ENCODE measurements at places on chromosomes 3 and 15.

- DNase-seq, result no peak
Observed at GRCh38 chr3:116135457-116136085, 309.7 kb downstream of the LSAMP start.

DNA sequence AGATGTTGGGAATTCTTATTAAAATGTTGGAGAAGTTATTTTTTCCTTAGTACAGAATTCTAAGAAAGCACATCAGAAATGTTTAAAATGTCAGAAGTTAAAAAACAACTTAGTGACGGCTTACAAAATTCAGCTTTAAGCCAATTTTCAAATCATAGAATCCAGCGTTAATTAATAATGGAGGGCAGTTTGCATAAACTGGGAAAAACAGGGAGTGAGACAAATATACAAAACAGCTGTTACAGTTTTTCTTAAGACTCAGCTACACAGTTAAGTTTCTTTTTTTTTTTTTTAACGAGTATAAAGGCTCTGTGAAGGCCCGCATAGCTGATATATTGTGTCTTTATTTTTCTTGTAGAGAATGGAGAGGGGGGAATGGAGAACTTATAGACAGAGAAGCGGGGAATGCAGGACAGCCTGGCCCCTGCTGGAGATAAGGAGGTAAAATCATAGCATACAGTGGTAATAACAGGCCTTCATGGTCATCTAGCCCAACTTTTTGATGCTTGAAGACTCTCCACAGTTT, 164.4 kb downstream of the BBX start:
- no peak for DNase-seq

DNA sequence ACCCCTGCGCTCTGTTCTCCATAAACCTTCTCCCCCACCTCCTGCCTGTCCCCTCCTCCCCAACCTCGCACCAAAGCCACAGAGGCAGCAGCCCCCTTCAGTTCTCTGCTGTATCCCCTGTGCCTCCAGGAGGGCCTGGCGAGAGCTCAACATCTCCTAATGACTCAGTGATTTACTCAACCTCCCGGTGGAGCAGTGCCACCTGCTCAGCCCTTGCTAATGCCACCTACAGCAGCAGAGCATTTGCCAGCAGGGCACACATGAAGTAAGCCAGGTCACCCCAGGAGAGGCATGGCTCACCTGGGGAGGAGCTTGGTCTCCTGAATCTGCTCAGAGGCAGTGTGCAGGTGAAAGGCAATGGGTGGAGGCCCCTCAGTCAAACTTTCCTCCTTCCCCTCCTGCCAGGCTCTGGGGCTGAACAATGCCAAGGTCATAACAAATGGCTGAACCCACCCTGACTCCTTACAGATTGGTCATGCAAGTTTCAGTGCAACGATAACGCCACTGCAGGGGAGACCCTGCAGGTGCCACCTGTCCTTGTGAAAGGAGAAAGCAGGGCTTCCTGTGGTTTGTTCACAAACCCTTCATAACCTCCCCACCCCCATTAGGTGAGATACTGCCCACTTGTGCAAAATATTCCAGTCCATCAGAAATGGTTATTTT, 19.8 kb downstream of the TRPM1 start:
- no peak for DNase-seq

GRCh38 chr3:131907796-131908195, 127.0 kb downstream of the CPNE4 start:
- no peak for DNase-seq

DNA sequence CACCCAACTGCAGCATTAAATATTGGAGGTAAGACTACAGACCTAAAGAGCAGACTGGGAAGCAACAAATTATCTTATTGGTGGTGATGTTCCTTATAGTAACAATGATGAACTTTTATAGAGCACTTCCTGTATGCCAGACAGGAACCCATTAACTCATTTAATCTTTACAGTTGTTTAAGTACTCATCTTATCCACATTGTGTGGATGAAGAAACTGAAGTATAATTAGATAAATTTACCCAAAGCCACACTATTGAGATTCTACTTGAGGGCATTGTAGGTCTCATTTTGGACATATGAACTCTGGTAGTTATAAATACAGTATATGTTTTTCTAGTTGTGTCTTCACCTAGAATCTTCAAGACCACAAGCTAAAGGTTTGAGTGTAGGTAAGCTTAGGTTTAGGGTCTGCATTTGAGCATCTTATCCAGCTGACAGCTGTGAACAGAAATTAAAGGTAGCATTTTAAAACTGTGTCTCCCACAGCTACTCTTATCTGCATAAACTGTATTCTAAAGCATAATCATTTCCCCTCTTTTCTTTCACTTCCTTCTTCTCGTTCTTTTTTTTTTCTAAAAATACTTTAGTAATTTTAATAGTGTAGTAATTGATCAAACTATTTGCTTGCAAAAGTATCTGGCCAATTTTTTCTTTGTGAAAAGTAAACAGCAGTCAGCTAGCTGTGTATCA, 138.2 kb downstream of the UBE2E2 start:
- DNase-seq, result no peak

DNA sequence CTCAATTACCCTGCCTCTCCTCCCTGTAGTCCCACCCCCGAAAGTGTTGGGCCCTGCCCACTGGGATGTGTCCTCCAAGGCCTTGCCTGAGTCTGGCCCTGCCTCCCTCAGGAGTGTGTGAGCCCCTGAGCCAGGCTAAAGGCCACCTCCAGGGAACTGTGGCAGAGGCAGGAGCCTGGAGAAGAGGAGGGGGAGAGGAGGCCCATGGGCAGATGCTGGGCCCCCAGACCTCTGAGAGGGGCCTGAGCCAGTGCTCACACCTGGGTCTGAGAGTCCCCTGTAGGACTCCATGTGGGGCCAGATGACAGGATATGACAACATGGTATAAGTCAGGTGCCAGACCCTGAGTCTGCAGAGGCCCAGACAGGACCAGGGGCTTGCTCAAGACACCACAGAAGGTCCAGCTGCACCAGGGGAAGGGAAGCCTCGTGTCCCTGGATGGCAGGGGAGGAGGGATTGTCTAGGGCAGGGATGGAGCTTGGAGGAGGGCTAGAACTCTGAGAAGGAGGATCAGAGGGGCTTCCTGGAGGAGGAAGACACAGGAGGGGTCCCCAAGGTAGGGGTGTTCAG, 217.9 kb downstream of the TBC1D2B start:
- no peak for DNase-seq

All from inflammatory macrophage treated with lipopolysaccharide for 1 hour (primary cell).